Fibroblast of skin of right biceps (primary cell): ENCODE measurements at places on chromosomes 7 and 10.

DNA sequence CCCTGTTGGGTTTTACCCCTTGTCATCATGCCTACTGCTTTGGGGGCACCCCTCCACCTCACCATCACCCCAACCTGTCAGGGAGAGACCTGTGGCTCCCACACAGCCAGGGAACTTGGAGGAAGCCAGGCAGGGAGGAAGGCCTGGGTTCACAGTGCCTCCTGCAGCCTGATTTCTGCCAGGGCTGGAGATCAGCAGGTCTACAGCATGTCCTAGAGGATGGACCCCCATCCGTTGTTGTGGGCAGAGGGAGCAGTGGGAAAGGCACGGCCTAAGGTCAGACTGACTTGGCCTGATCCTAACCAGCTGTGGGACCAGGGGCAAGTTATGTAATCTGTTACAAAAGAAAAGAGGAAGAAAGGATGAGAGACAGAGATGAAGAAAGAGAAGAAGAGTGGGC, 28.2 kb downstream of the ZCCHC24 start:
- DNase-seq: no peak

GRCh38 chr10:24661376-24661775, 62.3 kb downstream of the ARHGAP21 start:
- DNase-seq: no peak

GRCh38 chr7:126411821-126412383, 840.8 kb downstream of the GRM8 start:
- no peak for DNase-seq

- no peak for DNase-seq
Observed at GRCh38 chr7:71096351-71096750, 35.6 kb upstream of the GALNT17 start.

- no peak for DNase-seq
Observed at GRCh38 chr10:114956466-114956865, 18.5 kb downstream of the TRUB1 start.

- no peak for DNase-seq
Observed at GRCh38 chr7:147803606-147804005, 787.0 kb upstream of the C7orf33 start.

DNA sequence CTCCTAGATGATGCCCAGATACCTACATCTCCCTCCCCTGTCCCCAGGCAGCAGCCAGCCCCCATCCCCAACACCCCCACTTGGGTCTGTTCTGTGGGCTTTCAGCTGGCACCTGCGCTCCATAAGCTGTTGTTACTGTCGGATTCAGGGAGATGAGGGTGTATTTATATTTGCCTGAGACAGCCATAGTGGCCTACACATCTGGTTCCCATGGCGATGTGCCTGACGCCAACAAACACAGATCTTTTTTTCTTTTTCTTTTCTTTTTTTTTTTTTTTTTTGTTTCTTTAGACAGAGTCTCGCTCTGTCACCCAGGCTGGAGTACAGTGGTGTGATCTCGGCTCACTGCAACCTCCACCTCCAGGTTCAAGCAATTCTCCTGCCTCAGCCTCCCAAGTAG, 73.1 kb downstream of the CLIP2 start:
- no peak for DNase-seq

GRCh38 chr7:20700453-20701227, 85.2 kb downstream of the ABCB5 start:
- no peak for DNase-seq

- DNase-seq: no peak
Observed at GRCh38 chr7:124276005-124276622, 243.2 kb upstream of the TMEM229A start.

- no peak for DNase-seq
Observed at GRCh38 chr10:2878818-2879217, 188.5 kb upstream of the PFKP start.

GRCh38 chr7:45598886-45599520, 24.8 kb downstream of the ADCY1 start:
- DNase-seq: no peak

- no peak for DNase-seq
Observed at GRCh38 chr10:69860271-69860670, 58.6 kb downstream of the COL13A1 start.

- peak; percentile 71 for DNase-seq
Observed at GRCh38 chr7:151700586-151701165, 176.2 kb downstream of the PRKAG2 start.

DNA sequence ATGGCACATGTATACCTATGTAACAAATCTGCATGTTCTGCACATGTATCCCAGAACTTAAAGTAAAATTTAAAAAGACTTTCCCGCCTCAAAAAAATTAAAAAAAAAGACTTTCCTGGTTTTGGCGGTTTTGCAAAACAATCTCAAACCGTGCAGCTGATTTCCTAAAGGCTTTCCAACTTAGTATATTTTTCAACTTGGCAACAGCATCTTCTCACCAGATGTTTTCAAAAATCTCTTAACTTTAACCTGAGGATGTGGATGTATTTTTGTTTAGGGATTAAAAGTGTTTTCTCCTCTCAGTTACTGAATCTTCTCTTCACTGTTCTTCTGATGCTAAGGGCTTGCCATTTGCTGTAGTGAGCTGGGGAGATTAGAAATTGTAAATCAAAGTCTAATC, 96.5 kb upstream of the PLPP4 start:
- DNase-seq: no peak

- peak; percentile 48 for DNase-seq
Observed at GRCh38 chr7:36054637-36055036, 98.4 kb upstream of the EEPD1 start.

DNA sequence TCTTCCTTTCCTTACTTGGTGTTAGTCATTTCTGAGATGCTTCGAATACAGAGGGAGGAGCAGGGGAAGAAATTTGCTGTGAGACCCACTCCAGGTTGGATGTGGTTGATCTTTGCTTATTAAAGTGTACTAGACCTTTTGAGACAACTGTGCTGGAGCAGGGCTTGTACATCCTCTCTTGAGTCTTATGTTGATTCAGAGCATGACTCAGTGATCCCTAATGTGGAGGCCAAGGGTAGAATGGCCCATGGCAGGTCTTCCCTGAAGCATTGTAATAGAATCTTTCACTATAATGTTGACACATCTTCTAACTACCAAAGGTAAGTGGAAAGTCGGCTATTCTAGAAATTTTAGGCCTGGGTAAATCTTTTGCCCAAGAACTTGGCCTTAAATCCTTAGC, 17.0 kb upstream of the SFR1 start:
- peak; percentile 15 for DNase-seq

DNA sequence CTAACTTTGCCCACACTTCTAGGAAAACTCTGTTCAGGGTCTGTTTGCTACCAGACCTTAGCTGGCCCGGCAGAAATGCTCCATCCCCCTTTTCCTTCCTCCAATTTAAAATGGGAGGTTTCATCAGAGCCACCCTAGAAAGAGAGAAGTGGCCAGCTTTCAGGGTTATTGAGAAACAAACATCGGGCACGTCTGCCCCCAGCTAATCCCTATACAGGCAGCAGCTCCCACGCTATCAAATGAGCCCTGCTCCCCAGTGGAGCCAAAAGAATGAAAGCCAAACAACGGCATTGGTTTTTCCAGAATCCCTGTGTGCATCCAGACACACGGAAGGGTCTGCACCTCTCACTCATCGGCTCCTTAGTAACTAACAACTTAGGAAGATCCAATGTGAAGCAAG, 132.5 kb downstream of the GRID1 start:
- DNase-seq: no peak

DNA sequence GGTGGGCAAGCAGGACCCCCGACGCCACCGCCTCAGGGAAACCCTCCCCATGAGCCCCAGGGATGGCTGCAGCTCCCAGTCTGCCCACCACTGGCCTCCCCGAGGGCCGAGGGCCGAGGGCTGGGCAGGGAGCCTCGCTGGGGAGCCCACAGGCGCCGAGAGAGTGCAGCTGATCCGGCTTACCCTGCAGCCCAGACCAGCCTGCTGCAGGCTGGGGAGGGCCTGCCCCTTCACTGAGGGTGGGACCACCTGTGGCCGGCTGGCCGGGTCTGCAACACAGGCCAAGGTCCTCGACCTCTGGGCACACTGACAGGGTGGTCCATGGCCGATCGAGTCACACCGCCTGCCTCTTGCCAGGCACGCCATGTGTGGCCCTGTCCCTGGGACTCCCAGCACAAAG, 27.3 kb upstream of the ADGRA1 start:
- DNase-seq: no peak

DNA sequence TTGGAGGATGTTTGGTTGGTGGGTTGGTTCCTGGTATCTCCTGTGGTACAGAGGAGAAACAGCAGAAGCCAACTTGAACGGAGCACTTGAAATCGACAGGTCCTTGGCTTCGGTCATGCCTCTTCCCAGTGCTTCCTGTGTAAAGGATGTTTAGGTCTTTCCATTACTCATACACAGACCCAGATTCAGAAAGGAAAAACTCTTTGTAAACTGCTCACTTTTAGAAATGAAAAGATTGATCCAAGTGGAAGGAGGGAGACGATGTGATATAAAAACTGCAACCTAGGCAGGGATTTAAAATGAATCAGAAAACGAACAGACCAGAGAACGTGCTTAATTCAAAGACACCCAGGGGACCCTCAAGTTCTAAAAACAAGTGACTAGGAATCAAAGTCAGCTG, 338.4 kb downstream of the GALNT17 start:
- DNase-seq: no peak

- no peak for DNase-seq
Observed at GRCh38 chr10:83991986-83992753, 147.1 kb upstream of the GHITM start.

DNA sequence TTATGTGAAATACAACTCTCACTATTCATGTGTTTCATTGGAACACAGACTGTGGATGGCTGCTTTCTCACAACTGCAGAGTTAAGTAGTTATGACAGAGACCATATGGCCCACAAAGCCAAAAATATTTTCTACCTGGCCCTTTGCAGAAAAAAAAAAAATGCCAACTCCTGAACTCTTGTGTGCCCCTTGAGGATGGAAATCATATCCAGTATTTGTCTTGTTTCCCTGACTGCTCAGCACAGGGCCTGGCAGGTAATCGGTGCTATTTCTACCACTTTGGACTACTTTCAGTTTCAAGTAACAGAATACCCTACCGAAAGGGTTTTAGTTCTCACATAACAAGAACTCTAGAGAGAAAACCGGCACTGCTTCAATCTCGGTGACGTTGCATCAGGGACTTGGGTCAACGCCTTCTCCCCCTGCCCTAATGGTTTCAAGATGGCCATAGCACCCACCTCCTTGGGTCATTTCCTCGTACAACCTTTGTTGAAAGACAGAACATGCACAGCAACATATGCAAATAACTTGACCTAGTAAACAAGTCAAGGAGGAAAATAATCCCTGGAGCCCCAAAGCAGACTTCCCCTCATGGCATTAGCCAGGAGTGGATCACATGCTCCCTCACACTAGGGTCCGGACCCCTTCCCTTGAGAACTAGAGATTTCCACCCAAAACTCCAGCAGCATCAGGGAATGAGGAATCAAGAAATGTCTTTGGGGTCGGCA, 11.8 kb upstream of the GPNMB start:
- DNase-seq: no peak

- DNase-seq: no peak
Observed at GRCh38 chr7:15554744-15555143, 7.1 kb downstream of the AGMO start.

GRCh38 chr10:10365676-10366075, 652.0 kb upstream of the CELF2 start:
- no peak for DNase-seq

DNA sequence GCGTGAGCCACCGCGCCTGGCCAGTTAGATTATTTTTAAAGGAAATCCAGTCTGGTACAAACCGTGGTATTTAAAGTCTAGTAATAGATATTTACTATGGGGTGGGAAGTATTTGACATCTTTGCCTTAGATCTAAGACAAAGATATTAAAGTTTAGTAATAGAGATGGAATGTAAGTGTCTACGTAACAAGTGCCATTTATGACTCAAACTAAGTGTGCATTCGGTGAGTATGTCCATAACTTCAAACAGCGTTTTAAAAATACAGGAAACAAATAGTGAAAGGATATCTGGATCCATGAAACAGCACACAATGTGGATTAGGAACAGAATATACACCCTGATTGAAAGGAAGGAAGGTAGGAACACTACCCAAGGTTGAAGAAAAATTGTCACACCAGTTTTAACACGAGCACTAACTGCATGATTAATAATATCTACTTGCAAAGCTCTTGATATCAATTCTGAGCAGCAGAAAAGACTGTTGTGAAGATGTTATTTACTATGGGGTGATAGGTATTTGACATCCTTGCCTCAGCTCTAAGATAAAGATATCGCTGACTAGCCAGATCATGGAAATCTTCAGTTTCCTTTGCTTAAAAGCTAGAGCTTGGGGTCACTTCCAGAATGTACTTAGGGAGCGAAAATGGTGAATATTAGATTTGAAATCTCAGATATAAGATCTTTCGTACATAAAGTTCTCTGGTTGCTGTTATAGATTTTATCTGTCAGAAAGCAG, 48.7 kb downstream of the EPC1 start:
- DNase-seq: peak; percentile 86

GRCh38 chr7:94052398-94053180, 48.4 kb upstream of the BET1 start:
- DNase-seq: no peak

GRCh38 chr7:92674379-92674778, 84.2 kb upstream of the FAM133B start:
- no peak for DNase-seq

DNA sequence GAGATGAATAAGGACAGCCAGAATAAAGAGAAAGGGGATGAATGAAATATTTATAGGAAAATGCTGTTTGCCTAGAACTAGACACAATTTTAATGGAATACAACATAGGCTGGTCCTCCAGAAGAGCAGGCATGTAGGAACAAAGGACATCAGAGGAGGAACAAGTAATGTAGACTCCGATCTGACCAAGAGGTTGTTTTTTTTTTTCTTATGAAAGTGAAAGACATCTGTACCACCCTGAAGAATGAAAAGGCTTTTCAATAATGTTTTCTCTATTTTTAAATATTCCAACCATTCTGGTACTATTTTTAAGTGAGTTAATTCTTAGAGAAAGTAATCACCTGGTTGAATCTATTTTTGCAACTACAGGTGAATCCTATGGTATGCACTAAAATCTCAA, 136.9 kb upstream of the PTN start:
- no peak for DNase-seq

DNA sequence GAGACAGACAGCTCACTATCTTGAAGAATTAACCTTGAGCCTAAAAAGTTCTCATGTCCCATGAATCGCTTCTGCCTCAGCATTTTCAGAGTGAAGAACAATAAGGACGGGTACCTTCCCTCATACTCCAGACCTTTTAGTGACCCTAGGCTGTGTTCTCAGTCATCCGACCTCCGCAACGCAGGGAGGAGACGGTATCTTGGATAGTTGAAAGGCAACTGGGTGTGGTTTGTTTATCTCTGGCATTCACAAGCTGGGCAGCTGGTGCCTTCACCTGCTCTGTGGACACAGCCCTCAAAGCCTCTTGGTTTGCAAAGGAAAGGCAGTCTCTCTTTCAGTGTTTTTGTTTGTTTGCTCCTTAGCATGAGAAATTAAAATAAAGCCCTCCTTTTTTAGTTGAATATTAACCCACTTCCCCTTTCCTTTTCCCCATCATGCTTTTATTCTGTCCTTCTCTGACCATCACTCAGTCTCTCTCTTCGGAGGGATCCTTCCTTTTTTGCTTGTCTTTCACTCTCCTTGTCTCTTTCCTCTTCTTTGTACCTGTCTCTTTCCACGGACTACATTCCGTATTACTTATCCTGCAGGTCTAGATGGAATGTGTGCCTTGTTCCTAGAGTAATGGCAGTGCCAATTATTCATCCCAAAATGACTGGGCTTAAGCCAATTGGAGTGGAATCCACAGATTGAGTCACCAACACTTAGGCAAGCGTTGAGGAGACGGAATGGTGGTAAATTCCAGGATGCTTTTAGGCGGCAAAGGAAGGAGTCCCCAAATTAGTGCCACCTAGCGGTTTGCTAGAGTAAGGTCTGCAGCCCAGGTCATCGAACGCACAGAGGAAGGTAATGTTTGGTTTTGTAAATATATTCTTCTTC, 45.8 kb downstream of the PRR15 start:
- peak; percentile 73 for DNase-seq

GRCh38 chr10:71083716-71083975, 128.7 kb upstream of the UNC5B start:
- no peak for DNase-seq
